Inflammatory macrophage treated with lipopolysaccharide for 1 hour (primary cell): ENCODE measurements at places on chromosomes 3 and 15.
A peak's percentile ranks its signal among the peaks of the same experiment; 100 is the strongest.

- DNase-seq = no peak
These were observed 144.8 kb downstream of the NSMCE3 start for GRCh38 chr15:29124581-29125381.

DNA sequence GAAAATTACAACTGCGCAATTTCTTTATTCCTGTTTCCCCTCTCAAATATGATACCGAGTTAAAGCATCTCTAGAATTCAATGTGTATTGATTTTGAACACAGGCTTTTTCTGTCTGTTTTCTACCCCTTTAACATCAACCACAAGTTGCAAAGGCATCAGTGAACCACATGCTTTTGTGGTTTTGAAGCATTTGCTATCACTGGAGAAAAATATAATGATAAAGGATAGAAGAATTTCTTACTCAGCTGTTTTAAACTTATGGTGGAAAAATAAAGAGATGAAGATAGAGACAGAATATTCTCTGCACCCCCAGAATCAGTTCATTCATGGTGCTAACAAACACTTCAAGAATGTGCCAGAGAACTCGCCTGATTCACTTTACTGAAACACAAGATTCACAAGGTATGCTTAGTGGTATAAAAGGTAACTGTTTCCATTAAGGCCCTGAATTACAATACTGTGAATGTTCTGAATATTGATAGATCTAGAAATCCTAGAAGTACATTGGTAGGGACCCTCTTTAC lies 9.5 kb upstream of the DPPA4 start:
- no peak for DNase-seq

DNA sequence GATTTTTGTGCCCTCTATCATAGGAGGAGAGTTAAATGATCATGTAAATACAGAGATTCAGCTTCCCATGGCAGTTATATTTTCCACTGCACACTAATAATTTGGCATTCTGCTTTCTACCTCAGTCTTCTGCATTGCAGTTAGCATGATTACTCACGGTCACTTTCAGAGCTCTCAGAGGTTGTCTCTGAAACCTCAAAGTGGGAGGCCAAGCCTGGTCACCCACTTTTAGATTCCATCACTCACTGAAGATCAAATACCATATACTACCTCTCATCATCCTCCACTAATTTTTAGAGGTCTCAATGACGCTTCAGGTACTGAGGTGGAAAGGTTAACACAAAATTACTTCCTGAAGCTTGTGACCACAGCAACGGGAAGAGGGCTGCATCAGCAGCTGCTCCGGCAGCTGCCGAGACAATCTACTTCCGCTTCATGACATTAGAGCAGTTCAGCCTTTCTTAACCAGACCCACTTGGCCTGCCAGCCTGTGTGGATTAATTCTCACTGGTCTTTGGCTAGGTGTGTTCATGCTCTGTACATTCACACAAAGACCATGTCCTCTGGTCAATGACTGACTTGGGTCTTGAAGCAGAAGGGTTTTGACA lies 416.4 kb upstream of the PDZRN3 start:
- DNase-seq = no peak

DNA sequence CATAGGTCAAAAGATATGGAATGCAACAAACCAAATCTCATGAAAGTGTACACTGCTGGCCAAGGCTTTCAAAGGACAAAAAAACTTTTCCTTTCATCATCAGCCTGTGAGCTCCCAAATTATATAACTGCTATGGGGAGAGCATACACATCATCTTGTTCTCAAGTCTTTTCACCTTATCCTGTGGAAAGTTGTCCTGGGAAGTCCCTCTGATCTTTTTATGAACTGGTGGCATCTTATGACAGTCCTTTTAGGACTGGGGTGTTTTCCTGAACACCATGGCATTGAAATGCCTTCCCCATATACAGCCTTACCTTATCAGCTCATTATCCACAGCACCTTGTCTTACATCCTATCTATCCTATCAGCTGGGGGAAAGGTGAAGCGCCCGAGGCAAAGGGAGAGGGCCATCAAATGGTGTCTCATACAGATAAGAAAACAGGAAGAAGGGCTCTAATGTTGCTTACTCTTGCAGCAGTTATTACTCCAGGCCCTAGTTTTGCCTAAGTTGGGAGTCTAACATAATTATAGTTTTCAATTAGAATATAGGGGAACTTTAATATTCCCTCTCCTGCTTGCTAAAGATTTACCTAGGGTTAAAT lies 61.5 kb upstream of the GOLIM4 start:
- DNase-seq = peak; percentile 52

DNA sequence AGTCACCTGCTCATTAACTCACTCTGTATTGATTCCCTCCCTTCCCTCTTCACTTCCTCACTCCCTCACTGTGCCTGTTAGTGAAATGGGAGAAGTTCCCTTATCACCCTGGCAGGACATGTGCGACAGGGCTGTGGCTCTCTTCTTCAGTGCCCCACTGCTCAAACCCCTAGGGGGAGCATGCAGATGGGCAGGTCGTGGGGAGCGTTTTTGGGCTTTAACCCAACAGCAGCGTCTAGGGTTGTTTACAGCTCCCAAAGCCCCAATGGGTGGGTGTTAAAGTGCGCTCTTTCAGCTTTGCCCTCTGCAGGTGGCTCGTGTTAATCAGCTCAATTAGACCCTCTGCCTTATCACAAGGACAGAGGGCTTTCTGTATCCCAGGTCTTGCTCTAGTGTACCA lies 447.8 kb upstream of the PROK2 start:
- no peak for DNase-seq
